Fibroblast of skin of scalp (primary cell): ENCODE measurements at places on chromosomes 5 and 9.

DNA sequence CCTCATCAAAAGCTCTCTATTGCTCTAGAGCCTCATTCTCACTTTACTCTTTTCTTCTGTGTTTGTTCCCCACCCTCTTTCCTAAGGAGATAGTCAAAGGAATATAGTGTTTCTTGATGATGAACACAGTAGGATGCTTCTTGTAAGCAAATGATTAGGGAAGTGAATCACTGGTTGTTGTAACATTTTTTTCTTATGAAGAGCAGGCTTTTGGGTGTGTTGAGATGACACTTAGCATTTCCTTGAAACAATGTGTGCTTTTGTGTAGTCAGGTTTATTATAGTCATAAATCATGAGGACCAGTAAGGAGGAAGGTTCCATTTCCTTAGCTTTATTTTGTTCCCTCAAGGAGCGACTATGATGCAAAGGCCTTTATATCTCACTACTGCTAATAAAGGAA, 1991.3 kb upstream of the C9orf72 start:
- no peak for DNase-seq

DNA sequence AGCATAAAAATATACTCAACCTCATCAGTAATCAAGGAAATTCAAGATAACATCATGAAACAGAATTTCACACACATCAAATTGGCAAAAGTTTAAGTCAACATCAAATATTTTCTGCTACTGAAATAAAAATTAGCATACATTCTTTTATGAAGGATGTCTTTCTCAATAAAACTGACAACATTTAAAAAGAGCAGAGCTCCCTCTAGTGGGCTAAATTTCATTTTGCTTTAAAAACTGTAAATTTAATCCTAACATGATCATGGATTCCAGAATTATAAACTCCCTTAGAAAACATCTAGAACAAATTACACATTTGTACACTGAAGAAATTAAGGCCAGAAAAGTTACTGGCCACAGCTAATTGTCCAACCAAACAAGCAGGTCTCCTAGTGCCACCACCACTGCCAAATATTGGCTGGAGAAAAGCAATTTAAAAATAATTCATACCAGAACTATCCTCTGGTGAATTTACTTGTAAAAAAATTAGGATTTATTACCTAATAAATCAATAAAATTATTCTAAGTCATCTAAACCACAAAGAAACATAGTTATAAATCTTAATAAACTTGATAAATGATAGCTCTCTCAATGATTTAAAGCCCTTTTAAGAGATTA, 31.2 kb downstream of the DEPDC1B start:
- DNase-seq: peak; percentile 52

DNA sequence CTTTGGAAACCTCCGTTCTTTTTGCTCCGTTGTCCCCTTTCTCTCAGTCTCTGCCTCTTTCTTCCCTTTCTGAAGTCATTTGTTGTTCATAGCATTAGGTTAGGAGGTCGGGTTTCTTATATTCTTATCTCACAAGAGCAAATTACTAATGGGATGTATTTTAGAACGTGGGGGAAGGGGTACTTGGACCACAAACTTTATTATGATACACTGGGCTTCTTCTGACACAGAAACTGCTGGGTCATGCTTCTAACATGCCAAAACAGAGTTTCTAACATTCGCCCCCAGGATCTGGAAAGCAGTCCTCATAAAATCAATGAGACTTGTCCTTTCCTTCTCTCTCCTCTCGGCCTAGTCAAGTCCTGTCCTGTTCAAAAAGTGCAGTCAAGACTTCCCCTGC, 334.4 kb downstream of the GADD45G start:
- DNase-seq: no peak

- peak; percentile 98 for DNase-seq
Measured at GRCh38 chr9:84170521-84171141, 169.9 kb downstream of the SLC28A3 start.

- DNase-seq: no peak
Measured at GRCh38 chr5:43637416-43637815, 34.4 kb downstream of the NNT start.

DNA sequence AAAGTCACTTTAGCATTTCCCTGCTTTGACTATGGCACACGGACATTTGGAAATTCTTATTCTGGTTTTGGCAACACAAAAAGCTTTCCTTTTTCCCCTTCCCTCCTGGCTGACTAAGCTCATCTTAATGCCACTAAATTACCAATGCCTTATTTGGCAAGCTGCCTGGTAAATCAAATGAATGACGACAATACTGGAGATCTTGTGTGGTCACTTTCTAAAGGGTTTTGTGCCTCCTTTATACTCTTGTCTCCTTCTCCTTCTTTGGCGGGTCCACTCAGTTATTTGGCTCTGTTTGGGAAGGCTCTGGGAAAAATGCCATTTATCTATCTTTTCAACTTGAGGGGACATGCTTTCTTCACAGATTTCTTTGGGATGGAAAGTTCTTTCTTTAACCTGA, 34.9 kb downstream of the SH3GL2 start:
- peak; percentile 28 for DNase-seq

DNA sequence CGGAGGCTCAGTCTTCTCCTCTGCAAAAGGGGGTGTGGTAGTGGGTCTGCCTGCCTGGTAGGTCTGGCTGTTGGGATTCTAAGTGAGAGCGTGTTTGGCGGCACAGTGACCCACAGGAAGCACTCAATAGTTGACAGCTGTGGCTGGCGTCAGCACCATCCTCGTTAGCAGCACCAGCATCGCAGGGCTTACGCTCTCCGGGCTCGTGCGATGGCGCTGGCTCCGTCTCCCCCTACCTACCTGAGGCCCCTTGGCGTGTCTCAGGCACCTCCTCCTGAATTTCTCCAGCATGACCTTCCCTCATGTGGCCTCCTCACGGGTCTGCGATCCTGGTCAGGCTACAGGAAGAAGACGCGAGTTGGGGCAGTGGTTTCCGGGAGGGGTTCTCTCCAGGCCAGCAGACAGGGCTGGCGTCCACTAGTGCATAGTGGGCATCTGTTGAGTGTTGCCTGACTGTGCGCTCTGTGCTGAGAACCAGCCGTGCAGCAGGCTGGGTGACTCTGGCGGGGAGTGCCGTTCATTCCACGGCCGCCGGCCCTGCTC, 66.9 kb downstream of the HMCN2 start:
- no peak for DNase-seq

- no peak for DNase-seq
Measured at GRCh38 chr5:165728425-165728824, 2223.0 kb downstream of the MAT2B start.

GRCh38 chr5:38734353-38734752, 111.5 kb upstream of the OSMR start:
- DNase-seq: no peak

- DNase-seq: no peak
Measured at GRCh38 chr9:89365532-89365912, 47.2 kb downstream of the SECISBP2 start.
